ENCODE measurements at places on chromosomes 16 and 17. TPM values are rescaled to one million over a fixed set of nuclear protein-coding genes. Genes with fewer than 3 reads are reported as not detected.

- peak; percentile 56 for DNase-seq
Observed at GRCh38 chr16:1333149-1333812, at the start of gene BAIAP3. Gene BAIAP3 (plus strand): TSS chr16:1333645. CDS start chr16:1338550, 4,905 bp downstream.

DNA sequence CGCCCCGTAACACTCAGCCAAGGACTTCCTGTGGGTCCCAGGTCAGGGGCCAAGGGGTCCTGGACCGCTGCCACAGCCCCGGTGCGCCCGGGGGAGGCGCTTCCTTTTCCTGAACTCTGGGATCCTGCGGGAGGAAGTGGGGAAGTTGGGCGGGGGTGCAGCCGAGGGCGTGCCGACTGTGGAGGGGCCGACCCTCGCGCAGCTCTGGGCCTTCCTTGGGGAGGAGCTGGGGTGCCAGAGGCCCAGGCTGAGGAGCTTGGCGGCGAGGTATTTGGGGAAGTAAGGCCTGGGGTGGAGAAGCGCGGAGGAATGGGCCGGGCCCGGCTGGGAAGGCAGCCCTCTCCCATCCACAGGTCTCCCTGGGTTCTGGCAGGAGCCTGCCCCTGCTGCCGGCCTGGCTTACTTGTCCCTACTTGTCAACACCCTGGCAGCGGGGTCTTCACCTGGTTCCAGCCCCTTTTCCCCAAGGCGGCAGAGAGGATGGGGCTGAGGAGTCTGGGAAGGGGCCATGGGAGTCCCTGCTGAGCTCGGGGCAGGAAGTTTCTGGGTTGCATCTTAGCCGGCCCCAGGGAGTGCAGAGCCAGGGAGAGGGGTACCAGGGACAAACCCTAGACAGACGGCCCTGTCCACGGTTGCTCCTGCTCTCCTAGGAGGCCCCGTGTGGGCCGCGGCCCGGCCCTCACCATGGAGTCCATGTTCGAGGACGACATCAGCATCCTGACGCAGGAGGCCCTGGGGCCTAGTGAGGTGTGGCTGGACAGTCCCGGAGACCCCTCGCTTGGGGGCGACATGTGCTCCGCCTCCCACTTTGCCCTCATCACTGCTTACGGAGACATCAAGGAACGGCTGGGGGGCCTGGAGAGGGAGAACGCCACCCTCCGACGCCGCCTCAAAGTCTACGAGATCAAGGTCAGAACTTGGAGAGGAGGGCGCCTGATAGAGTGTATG, 1.7 kb downstream of the TBKBP1 start:
- DNase-seq: peak; percentile 86

- no peak for DNase-seq
Observed at GRCh38 chr17:8384801-8385378, 1.9 kb upstream of the RPL26 start.

GRCh38 chr16:21590796-21591195, 8.6 kb upstream of the METTL9 start:
- DNase-seq: no peak

DNA sequence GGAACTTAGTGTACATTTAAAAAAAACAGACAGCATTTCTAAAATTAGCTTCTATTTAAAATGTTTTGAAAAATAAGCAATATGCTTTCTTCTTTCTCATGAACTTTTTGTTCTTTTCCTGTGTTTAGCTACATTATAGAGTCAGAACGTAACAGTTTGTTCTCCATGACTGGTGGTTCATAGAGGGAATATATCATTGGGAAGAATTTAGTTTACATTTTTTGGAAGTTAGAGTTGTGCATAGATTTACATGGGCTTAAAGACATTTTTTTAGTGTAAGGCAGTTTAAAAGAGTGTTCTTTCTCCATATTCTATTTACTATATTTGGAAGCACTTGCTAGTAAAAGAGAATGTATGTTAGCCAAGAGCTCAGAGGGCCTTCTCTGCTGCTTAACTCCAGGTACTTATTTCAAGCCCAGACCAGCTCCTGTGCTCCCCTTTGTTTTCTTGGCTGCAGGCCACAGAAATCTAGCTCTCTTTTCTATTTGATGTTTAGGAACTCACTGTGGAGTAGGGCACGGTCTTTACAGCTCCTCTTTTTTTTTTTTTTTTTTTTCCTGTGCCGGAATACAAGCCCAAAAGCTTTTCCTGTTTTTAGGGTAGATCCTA, 20.2 kb downstream of the AP2B1 start:
- no peak for DNase-seq

DNA sequence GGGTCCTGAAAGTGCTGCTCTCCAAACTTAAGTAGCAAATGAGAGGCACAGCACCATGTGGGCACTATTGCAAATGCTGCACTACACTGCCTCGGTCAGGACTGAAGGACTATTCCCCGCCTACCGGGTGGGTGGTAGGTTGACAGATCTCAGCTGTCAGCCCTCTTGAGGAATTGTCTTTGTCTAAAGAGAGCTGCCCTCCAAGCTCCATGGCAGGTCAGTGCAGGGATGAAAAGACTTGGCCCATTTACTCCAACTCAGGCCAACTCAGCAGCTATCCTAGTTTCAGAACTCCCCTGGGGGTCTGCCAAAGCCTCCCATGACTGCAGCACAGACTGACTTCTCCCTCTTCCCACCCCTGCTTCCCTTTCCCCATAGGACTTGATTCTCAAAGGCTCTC, 3.4 kb upstream of the PDZD9 start:
- no peak for DNase-seq

GRCh38 chr17:77425791-77426641, 285.2 kb downstream of the SEC14L1 start:
- no peak for DNase-seq

DNA sequence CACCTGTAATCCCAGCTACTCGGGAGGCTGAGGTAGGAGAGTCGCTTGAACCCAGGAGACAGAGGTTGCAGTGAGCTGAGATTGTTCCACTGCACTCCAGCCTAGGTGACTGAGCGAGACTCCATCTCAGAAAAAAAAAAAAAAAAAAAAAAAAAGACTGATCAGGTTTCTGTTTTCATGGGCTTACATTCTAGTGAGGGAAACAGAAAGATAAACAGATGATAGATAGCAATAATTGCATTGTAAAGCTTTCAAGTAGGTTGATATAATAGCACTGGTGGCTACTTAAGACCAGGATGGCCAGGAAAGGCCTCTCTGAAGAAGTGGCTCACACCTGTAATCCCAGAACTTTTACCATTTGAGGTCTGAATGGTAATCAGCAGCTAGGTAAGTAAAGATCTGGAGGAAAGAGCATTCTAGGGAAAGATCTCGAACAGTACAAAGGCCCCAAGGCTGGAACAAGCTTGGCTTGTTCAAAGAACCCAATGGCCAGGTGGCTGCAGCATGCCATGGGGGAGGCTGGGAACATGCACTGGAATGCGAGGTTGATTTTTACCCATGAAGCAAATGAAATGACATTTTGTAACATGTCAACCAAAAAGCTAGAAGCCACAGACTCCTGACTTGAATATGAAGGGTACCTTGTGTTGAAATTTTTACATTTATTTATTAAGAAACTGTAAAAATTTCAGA, 108.3 kb upstream of the DHX40 start:
- DNase-seq: no peak

DNA sequence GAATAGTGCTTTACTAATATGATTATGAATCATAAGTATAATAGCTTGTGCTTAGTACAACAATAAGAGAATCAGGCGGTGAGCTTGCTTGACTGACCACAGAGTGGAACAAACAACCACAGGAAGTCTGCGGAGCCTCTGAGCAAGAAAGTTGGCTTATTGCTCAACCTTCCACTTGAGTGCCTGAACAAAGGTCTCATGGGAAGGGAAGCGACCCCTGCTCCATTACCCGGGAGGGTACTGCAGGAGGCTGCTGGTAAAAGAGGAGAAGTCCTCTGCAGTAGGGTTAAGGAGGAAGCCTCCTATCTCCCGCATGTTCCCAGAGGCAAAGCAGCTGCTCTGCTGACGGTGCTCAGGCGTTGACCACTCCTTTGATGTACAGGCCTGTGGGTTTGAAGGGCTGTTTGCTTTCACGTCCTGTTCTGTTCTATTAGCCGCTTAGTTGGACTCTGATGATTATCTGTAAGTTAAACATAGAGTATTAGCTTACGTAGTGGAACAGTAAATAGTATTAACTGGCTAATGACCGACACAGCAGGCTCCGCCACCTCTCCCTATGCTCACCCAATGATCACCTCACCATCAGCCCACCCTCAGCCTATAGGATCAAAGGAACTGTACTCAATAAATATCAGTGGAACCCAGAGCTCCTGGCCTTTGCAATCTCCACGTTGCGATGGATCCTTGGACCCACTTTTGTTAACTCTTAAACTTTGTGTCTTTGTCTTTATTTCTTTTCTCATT, 17.5 kb downstream of the ALOX15B start:
- no peak for DNase-seq

GRCh38 chr16:12435018-12435417, 368.7 kb downstream of the CPPED1 start:
- DNase-seq: no peak

GRCh38 chr17:58046239-58047094, 36.8 kb upstream of the DYNLL2 start:
- DNase-seq: no peak

- DNase-seq: no peak
Observed at GRCh38 chr17:13749166-13749890, 147.6 kb upstream of the HS3ST3A1 start.

GRCh38 chr16:56436258-56436657, 10.9 kb upstream of the AMFR start:
- DNase-seq: no peak

The NTN1 gene
- total RNA-seq: 99.9 TPM

The SKAP1 gene
- total RNA-seq: 0.31 TPM

The CMTM1 gene
- 3.0 TPM for total RNA-seq

The PKD1 gene
- total RNA-seq: 104 TPM

The DYNLRB2 gene
- total RNA-seq: not detected

The CHST4 gene
- 0.16 TPM for total RNA-seq

Data from left cardiac atrium (tissue), 4 donors.